Activated T-cell treated with anti-CD3 and anti-CD28 coated beads, Interleukin-2, amount 50 U/mL, for 1 hour (primary cell): ENCODE measurements at places on chromosomes 3 and 15.

GRCh38 chr3:42023380-42023779, 61.5 kb upstream of the ULK4 start:
- DNase-seq: no peak

GRCh38 chr3:39907981-39908380, 98.6 kb downstream of the MYRIP start:
- no peak for DNase-seq

- no peak for DNase-seq
Measured at GRCh38 chr3:25294169-25294805, 133.8 kb upstream of the RARB start.

DNA sequence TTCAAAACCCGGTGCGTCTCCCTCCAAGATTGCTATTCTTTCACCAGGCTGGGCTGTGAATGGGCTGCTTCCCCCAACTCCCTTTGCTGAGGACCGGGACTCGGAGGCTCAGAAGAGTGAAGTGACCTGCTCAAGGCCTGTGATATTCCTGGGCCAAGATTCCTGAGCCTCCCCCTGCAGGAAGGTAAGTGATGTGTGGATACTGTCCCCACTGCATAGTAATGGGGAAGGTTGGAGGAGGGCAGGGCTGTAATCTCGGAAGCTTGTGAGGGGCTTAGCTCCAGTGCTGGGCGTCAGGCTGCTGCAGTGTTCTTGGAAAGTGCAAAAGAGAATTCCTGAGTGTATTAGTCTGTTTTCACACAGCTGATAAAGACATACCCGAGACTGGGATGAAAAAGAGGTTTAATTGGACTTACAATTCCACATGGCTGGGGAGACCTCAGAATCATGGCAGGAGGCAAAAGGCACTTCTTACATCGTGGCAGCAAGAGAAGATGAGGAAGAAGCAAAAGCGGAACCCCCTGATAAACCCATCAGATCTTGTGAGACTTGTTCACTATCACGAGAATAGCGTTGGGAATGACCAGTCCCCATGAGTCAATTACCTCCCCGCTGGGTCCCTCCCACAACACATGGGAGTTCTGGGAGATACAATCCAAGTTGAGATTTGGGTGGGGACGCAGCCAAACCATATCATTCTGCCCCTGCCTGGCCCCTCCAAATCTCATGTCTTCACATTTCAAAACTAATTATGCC, 67.6 kb downstream of the EFCAB12 start:
- no peak for DNase-seq

DNA sequence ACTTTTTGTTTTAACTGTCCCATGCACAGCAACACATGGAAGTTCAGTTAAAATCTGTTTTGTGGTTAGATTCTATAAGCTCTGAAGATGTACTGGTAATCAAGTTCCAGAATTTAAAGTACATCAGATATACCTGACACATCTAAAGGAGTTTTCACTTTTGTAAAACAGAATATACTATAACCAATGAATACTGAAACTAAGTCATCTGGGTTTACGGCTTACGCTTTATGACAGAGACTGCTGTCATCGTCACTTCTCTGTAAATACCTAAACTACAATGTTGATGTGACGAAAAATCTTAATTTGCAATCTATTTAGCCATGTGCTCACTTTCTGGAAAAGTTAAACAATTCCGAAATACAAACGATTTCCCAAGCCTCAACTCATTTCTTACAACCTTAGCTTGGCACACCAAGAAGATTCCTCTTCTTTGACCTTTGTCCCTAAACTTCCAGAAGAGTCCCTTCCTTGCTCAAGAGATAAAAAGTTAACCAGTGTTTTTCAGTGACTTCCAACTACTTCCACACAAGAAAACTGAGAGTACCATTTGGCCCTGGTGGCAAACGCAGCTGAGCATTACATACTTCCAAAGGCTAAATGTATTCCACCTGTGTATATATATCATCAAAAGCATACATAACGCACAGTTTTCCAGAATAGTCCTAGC, 56.8 kb upstream of the NEK10 start:
- DNase-seq: no peak

- no peak for DNase-seq
Measured at GRCh38 chr3:158095111-158095813, 11.0 kb downstream of the SHOX2 start.

DNA sequence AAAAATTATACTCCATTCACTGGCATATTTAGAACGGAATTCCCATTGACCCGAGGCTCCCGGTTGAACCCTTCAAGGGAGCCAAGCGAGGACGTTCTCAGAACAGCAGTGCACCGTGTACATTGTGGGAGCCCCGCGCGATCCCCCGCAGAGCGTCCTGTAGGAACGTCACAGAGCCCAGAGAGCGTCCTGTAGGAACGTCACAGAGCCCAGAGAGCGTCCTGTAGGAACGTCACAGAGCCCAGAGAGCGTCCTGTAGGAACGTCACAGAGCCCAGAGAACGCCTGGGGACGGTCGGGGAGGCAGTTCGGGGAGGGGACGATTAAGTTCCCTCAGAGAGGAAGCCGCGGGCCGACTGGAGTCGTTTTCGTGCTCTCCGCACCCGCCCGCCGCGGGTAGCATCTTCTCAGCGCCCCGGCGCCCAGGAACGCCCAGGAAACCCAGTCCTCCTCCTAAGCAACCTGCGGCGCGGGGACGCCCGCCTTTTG, 506 bp upstream of the ATP1B3 start:
- peak; percentile 84 for DNase-seq

DNA sequence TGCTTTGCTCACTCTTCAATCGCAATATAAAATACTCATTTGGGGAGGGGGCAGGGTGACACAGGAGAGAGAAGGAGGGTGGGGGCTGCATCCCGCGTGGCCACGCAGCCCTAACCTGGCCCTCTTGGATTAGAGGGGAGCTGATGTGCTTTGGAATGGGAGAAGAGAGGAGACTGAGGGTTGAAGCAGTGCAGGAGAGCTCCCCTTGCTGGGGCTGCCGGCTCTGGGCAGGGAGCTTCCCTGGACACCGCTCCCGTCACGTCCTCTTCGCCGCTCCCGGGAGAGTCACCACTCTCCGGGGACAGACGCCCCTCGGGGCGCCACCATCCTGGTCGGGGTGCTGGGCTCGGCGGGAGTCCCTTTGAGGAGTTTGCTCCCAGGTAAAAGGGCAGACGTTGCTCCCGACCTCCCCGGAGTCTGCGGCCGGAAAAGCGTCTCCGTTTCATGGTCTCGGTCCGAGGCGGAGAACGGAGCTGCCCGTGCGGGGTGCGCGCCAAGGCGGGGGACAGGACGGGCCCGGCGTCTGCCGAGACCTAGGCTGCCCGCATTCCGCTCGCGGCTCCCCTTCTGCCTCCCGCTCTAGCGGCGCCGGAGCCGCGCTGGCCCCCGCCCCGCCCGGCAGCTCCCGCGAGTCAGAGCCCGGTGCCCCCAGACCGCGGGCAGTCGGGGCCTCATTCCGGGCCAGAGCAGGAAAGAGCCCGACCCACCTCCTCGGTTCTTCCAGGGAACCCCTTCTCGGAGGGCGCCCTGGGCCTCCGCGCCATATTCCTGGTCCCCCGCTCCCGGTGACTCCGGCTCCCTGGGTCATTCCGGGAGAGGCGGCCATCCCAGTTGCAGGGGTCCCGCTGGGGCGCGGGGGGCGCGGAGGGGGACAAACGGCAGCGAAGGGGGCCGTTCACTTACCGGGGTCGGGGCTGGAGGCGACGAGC, 603 bp downstream of the SLC7A14 start:
- DNase-seq: no peak

DNA sequence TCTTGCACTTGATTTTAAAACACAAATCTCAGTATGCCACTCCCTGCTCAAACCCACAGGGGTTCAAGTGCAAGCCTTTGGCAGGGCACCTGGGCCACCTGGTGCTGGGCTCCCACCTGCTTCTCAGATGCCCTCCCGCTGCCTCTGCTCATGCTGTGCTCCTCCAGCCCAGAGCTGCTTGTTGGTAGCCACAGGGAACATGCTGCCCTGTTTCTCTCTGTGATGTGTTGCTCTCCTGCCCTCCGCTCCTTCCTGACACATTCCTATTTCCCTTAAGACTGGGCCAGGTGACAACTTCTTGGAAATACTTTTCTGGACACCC, 27.1 kb upstream of the KY start:
- DNase-seq: no peak

DNA sequence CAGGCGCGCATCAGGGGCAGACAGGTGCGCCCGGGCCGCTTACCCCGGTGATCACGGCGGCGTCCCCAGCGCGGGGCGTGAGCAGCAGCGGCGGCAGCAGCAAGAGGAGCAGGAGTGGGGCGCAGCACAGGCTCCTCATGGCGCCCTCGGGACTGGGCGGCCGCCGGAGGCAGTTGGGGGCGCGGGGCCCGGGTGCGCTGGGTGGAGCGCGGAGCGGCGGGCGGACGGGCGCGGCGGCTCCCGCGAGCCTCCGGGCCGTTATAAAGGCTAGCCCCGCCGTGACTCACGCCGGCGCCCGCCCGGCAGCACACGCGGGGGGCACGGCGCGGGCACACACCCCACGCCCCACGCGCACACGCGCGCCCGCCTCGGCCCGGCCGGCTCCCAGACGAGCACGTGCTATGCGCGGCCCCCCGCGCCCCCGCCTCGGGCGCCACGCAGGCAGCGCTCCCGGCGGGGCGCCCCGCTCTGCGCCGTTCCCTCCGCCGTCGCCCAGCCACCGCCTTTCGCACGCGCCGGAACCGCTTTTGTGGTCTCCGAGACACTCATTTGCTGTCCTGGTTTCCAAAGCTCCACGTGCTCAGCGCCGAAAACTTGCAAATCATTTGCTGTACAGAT, at the start of gene PROK2:
TSS of gene PROK2 (minus strand) at position 235 of the 618 bp plus-strand sequence. CDS start at position 139, 96 bp downstream.
- DNase-seq: peak; percentile 43

DNA sequence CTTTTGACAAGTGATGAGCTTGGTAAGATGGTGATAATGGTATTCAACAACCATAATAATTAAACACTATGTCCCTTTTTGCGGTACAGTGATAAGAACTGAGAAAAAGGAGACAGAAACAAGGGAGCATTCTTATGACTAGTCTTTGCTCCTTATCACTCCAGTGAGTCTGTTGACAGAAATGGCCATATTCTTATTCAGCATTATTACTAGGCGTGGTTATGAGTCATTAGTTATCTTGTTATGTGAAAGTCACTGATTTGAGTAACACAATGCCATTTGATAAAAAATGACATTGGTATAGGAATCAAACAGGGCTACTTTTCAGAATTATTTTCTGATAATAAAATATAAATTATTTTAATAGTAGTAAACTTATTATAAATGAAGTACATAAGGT, 193.5 kb downstream of the C3orf38 start:
- DNase-seq: no peak

DNA sequence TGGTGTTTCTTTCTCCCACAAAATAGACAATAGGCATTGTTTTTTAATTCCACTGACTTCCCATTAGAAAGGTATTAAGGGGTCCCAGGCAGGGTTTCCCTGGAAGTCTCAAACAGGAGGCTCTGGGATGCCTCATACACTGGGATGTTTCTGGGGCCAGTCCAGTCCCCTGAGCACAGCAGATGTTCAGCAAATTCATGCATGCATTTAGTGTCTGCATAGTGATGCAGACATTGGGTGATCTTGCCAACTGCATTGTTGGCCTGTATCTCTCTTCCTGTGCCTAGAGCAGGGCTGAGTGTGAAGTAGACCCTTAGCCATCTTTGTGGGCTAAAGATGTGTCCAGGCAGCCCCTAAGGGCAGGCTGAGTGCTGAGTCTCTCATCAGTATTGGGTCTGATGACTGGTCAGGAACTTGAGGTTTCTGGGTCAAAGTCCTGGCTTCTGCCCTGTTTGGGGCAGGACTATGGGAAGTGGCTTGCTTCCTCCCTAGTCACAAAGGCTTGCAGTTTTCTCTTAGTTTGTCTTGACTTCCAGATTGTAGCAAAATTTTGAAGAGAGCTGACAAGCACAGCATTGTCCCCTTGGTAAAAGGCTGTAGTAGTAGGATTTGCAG, 56.5 kb downstream of the BSN start:
- DNase-seq: no peak

- DNase-seq: no peak
Measured at GRCh38 chr3:106299300-106300098, 430.7 kb upstream of the CBLB start.

DNA sequence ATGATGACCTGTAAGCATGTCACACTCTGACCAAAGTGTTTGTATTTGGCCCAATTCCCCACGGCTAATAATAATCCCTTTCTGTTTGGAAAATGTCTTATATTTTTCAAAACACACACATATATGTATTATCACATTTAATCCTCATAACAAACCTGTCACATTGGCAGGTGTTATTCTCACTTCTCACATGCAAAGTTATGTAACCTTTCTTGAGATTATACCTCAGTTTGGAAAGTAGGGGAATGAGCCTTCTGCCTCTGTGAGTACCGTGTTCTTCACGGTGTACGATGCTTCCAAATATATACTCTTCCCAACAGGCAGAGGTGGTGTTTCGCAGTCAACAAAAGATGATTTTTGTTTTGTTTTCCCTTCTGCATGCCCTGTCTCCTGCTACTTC, 205.6 kb downstream of the TP63 start:
- no peak for DNase-seq

- no peak for DNase-seq
Measured at GRCh38 chr3:10074666-10075065, 33.4 kb downstream of the FANCD2OS start.

GRCh38 chr15:76803049-76803571, 102.0 kb downstream of the SCAPER start:
- DNase-seq: no peak
